NCI-H524 (cell line): ENCODE measurements at places on chromosomes 11 and 22.

DNA sequence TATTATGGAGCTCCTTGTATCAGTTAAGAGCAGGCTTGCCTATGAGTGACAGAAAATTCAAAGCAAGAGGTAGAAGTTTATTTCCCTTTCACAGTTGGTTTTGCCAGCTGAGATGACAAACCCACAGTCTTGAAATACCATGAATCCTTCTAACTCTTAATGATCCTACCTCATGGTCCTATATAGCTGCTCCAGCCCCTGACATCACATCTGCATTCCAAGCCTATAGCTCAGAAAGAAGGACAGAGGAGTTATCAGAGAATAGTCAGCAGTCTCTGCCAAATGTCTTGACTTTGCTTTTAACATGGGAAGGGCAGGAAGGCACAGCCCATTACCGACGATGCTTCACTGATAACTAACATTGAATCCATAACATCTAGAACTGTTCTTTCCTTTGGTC, 76.2 kb downstream of the APIP start:
- no peak for DNase-seq

GRCh38 chr22:42967005-42967404, 47.9 kb downstream of the PACSIN2 start:
- no peak for DNase-seq

- DNase-seq = no peak
Measured at GRCh38 chr11:67240576-67241389, 25.5 kb upstream of the GRK2 start.

- DNase-seq = no peak
Measured at GRCh38 chr11:10990637-10991193, 132.9 kb upstream of the ZBED5 start.

- DNase-seq = no peak
Measured at GRCh38 chr11:71136095-71136845, 116.1 kb downstream of the SHANK2 start.

GRCh38 chr11:113147249-113147648, 167.1 kb upstream of the TTC12 start:
- peak; percentile 43 for DNase-seq

- DNase-seq = peak; percentile 55
Measured at GRCh38 chr22:41367680-41368542, 13.8 kb upstream of the TEF start.

- no peak for DNase-seq
Measured at GRCh38 chr11:8251616-8252295, 11.9 kb downstream of the LMO1 start.

DNA sequence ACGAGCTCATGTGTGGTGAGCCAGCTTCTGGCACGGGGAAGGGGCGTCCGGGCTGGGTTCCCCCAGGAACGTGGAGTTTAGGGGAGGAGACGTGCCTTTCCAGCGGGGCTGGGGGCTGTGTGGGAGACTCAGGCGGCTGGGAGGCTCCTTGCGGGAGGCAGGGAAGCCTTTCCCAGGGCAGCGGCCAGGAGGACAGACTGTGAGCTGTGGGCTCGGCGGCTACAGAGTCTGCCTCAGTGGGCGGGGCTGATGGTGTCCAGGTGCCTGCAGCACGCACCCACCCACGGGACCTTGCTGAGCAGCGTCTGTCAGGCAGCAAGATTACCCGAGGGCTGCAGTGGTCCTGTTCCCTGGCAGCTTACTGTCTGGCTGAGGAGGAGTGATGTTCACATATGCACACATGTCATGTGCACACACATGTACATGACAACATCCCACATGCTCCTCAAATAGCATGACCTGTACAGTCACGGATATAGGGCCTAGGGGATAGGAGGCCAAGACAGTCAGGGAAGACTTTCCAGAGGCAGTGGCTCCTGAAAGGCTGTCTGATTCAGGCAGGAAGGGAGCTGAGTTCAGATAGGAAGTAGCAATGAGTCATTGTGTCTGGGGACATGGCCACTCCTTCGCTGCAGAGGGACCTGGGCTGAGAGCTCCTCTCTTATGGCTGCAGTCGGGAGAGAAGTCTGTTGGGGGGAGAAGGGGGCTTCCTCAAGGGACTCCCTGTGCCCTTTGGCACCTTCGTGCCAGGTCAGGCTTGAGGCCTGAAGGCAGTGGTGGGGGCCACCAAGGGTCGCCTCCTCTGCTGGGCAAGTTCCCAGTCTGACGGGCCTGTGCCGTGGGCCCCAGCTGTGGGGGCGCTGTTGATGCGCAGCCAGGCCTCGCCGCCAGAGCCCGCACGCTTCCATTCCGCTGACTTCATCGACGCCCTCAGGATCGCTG, 23.3 kb upstream of the PPP6R3 start:
- DNase-seq = no peak

DNA sequence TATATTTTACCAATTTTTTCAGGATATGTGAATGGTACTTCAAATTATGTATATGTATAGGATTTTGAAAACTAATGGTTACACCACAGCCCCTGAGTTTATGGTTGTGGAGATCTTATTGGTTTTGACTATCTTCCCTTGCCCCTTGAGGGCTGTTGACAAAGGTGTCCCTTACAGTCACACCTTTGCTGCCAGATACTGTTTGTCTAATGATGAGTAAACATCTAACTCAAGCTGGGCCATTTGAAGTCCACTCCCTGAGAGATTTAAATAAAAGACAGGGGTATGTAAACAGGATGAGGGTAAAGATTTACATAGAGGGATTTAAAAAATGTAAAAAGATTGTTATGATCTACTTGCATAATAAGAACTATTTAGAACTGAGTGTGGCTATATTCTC, 38.9 kb upstream of the LUZP2 start:
- DNase-seq = no peak

GRCh38 chr11:85682330-85683305, 3.4 kb downstream of the CCDC89 start:
- DNase-seq = peak; percentile 74

DNA sequence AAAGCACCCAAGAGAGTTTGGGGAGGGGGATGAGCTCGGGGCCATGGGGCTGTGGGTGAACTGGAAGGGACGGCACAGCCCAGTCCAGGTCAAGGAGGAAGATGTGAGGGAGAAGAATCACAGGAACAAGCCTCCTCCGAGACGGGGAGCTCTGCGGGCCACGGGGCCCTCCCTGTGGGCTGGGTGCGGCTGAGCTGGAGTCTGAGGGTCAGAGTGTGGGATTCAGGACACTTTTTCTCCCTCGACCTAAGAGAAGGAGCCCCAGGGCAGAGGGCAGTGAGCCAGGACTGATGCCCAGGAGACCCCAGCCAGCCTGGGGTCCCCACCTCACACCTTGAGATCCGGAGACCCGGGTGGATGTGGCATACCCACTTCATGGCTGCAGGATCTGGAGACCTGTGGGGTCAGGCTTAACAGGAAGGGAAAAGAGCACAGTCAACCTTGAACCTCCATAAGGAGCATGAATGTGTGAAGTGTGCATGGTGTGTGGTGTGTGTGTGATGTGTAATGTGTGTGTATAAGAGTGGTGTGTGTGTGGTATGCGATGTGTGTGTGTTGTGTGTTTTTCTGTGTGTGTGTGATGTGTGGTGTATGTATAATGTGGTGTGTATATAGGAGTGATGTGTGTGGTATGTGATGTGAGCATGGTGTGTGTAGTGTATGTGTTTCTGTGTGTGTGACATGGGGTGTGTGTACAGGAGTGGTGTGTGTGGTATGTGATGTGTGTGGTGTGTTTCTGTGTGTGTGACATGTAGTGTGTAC, 504.6 kb downstream of the BRD1 start:
- DNase-seq = no peak

- no peak for DNase-seq
Measured at GRCh38 chr11:13237761-13238160, 39.8 kb upstream of the BMAL1 start.

DNA sequence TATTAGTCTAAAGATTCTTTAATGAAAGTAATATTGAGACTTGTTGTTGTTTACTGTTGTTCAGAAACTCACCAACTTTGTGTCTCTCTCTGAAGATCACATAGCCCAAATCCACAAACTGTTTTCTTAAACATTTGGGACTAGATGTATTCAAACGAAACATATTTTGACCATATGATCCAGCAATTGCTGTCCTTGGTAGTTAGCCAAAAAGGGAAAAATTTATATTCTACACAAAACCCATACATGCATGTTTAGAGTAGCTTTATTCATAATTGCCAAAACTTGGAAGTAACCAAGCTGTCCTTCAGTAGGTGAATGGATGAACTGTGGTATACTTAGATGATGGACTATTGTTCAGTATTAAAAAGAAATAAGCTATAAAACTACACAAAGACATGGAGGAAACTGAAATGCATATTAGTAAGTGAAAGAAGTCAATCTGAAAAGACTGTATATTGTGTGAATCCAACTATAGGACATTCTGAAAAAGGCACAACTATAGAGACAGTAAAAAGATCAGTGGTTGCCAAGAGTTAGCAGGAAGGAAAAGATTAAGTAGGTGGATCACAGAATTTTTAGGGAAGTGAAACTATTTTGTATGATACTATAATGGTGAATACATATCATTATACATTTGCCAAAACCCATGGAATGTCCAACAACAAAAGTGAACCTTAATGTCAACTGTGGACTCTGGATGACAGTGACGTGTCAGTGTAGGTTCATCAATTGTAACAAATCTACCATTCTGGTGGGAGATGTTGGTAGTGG, 442.9 kb downstream of the INSC start:
- no peak for DNase-seq

- DNase-seq = no peak
Measured at GRCh38 chr22:47375621-47376321, 613.3 kb downstream of the TBC1D22A start.

GRCh38 chr11:134228625-134229024, 4.2 kb downstream of the VPS26B start:
- DNase-seq = peak; percentile 41

DNA sequence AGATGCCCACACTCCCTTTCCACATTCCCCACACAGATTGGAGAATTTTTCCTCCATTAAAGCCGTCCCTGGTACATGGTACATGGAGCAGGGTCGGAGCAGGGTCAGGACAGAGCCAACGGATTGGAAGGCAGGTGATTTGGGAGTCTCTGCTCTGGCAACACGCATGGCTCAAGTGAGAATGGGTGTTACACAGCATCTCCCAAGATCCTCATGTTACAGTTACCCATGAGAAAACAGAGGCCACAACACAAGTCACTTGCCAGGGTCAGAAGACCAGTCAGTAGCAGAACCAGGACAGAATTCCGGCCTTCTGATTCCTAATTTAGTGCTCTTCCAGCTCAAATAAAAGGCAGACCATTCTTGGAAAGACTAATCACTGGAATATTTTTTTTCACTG, 7.7 kb upstream of the F2 start:
- no peak for DNase-seq

GRCh38 chr11:102142333-102142732, 32.1 kb downstream of the YAP1 start:
- DNase-seq = no peak

GRCh38 chr22:38086001-38086845, 2.2 kb upstream of the SLC16A8 start:
- no peak for DNase-seq

DNA sequence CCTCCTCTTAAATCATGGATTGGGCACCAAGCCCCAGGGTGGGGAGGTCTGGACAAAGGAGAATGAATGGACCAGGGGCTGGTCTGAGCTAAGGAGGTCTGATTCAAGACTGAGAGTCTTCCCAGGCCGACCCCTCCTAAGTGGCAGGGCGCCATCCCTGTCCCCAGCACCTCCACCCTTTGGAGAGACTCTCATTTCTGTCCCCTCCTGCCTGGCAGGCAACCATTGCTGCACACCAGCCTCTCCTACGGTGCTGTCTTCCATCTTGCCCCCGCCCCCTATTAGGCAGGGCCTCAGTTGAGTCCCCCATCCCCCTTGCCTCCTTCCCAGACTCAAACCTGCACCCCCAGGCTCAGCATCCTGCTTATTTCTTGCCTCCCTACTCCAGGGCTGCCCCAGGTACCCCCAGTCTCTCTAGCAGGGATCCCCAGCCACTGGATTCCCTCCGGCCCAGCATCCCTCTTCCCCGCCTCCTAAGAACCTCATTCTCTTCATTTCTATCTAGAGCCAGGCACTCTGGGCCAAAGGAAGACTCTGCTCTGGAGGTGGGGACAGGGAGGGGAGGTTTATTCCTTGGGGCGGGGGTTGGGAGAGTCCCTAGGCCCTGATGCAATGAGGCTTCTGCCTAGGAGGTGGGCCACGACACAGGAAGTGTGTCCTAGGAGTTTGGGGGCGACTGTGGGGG, 1.7 kb upstream of the RCOR2 start:
- DNase-seq = peak; percentile 93

- no peak for DNase-seq
Measured at GRCh38 chr11:103633068-103633788, 403.2 kb upstream of the DDI1 start.

DNA sequence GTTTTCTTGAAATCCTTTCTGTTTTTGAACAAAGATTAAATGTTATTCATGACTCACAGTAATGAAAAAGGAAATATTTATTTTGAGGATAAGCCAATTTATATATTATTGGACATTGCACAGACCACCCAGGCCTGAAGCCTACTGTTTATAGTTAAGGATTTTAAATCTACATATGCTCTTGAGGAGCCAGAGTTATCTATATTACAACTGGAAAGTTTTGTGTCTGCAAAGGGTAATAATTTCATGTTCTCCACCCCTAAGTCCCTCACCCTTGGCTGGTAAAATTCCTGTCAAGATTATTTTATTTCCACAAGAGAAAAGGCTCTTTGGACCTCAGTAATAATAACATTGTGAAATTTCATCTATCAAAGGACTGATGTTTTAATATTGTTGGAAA, 228.2 kb downstream of the TMEM135 start:
- no peak for DNase-seq

GRCh38 chr11:5524756-5525155, 8.3 kb upstream of the UBQLNL start:
- no peak for DNase-seq

- no peak for DNase-seq
Measured at GRCh38 chr22:44879301-44879680, 126.9 kb downstream of the ARHGAP8 start.

GRCh38 chr22:46792061-46792796, 29.8 kb downstream of the TBC1D22A start:
- no peak for DNase-seq

DNA sequence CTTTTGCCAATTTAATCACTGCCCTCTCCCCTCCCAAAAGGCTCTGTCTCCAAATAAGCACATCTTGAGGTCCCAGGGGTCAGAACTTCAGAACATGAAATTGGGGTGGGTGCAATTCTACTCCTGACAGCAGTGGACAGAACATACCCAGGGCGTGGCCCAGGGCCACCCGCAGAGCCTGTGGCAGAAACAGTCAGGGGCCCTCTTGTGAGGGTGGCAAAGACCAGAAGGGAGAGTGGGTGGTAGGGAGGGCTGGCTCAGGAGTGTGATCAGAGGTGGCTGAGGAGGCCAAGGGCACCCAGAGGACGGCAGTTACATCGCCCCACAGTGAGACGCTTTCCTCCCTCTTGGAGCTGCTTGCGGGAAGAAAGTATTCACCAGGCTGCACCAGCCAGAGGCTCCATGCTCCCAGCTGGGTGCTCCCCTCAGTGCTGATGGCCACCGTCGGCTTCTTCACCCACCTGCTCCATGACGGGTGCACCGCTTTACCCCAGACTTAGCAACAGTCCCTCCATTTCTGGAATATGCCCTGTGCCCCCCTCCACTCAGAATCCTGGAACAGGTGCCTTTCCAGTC, 1388.0 kb downstream of the BRD1 start:
- DNase-seq = no peak
